ENCODE measurements at places on chromosomes 4 and X.

DNA sequence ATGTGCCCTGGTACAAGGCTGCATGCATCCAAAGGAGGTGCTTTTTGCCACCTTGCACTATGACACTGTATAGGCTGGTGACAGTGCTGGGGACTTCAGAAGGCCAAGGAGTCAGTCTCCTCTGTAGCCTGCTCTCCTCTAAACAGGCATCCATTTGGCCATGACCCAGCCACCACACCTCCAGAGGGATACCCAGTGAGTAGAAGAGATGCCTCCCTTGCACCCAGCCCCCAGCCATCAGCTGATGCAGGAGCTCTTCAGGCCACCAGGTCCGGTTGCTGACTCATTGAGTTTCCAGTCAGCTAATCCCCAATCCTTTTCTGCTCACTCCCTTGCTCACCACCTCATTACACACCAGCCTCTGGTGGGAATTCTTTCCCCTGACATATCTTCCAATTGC is 99.8 kb downstream of the PJA1 start:
- no peak for DNase-seq

DNA sequence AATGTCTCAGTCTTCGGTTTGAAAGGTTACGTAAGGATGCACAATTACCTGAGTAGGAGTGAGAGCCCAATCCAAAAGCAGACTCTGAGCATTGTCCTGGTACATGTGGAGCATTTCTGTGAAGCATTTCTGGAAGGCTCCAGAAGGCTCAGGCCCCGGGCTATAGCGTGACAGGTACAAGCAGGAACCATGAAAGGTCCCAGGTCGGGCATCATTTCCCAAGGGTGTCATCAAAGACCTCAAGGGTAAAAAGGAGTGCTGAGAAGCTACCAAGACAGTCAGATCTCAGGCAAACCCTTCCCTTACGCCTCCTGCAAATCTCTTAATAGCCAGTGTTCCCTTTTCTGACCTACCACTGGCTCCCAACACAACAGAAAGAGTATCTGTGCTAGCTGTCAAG is 30.8 kb downstream of the GPC4 start:
- DNase-seq = no peak

DNA sequence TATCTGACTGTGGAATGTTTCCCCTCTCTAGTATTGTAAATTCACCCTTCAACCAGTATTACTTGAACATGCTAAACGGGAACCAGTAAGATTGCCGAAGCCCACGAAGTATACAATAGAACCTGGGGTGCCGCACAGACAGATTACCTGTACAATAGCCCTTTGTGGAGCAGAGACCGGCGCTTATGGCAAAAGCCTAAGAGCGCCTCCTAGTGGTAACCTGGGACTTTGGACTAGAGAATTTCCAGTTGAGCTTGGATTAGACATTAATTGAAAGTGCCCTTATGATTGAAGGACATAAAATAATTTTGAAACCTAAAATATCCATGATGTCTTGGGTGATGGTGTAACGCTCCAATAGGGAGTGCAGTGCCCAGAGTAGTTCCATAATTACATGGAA is 14.1 kb downstream of the ZNF157 start:
- DNase-seq = peak; percentile 85

GRCh38 chr4:38470735-38471262 is 193.2 kb upstream of the KLF3 start:
- no peak for DNase-seq

DNA sequence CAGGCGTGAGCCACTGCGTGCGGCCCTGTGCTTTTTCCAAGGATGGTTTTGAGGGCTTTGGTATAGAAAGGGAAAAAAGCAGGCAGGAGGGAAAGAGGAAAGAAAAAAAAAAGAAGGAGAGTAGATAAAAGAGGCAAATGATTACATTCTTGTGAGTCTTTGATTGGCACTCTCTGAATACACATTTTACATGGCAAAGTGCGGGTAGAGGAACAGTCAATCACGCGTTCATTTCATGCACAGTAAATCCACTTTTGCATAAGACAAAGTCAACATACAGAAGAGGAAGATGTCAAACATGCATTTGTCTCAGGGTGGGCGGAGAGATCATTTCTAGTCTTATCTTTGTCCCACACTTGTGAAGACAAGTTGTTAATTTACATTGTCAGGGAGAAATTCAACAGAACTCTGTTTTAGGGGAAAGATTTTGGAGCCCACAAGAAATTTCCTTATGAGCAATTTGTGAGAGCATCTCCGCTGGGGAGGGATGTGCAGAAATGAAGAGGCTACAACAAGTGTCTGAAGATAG is 183.2 kb downstream of the DHRSX start:
- no peak for DNase-seq

DNA sequence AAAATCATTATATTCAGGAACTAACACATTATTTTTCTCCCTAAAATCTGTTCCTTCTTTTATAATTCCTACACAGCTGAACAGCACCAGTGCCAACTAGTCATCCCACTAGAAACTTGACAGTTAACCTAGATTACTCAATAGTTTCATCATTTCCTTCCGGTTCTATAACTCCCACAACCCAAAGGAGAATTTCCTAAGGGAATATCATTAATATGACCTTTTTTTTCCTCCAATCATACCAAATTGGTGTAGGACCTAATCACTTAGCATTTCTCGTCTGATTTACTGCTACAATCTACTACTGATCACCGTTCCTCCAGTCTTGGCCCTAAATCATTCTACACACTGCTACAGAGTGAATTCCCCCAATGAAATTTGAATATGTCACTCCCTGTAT is 45.9 kb downstream of the WDFY3 start:
- DNase-seq = no peak

- no peak for DNase-seq
These were observed 57.7 kb upstream of the MAML3 start for GRCh38 chr4:140211693-140212092.

- DNase-seq = no peak
These were observed 76.4 kb downstream of the CXXC4 start for GRCh38 chr4:104418286-104418685.
